ENCODE measurements at places on chromosomes 12 and 14.
A peak's percentile ranks its signal among the peaks of the same experiment; 100 is the strongest.

DNA sequence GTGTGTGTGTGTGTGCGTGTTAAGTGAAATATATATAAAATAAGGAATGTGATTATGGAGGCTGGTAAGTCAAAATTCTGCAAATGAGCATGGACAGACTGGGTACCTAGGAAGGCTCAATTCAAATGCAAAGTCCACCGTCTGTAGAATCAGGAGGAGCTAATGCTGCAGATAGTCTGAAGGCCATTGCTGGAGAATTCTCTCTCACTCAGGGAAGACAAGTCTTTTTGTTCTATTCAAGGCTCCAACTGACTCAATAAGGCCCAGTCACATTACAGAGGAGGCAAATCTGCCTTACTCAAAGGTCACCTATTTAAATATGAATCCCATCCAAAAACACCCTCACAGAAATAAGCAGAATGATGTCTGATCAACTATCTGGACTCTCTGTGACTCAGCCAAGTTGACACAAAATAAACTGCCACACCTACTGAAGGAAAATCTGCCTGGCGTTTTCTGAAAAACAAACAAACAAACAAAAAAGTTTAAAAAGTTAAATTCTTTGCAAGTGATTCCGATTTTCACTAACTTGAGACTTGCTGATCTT is 684 bp upstream of the KLRF2 start:
- no peak for DNase-seq

DNA sequence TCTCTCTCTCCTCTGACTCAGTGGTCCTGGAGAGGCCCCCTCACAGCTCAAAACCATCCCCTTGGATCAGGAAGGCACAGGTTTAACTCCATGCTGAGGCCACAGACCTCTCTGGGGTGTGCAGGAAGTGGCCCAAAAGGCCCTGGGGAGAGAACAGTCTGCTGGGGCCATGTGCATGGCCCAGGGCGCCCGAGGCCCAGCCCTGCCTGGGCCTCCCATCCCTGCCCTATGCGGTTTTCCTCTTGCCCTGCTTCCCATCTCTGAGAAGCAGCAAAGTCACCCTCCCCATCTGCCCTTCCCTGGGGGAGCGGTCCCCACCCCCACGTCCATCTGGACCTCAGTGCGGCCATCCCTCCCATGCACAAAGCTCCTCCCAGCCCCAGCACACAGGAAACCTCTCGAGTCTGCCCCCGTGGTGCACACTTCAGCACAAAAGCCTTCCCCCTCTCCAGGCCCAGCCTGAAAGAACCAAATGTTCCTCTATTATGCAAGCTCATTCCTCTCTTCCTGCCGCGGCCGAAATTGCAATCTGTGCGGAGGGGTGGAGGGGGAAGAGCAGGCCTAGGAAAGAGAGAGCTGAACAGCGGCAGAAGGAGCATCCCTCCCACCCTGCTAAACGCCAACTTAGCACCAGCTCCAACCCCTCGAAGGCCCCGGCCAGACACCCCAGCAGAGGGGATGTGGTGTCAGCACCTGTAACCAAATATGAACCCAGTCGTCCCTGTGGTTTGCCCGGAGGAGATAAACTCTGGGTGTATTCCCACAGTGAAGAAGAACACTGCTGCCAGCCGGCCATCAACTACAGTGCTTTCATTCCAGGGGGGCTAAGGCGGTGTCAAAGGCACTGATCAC is 108.5 kb downstream of the SCARB1 start:
- DNase-seq, result peak; percentile 71

GRCh38 chr14:20195911-20196310 is 5.2 kb downstream of the OR11G2 start:
- no peak for DNase-seq

- DNase-seq, result no peak
Observed at GRCh38 chr12:1357711-1358110, 236.7 kb downstream of the FBXL14 start.

DNA sequence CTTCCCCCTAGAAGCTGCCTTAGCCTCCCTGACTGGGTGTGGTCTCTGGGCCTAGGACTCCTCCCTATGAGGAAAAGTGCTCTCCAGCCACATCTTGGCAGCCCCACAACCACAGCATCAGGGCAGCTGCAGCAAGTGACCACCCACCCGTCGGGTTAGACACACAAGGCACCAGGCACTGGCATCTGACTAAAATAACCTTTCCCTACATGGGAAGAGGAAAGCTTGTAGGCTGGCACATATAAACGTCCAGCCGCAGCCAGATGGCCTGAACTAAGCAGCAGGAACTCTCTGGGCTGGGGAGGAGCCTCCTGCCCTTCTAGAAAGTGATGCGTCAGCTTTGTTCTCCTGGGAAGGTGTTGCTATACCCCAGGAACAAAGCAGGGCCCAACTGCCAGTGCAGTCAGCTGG is 328.7 kb downstream of the DPF3 start:
- DNase-seq, result no peak

- peak; percentile 87 for DNase-seq
Observed at GRCh38 chr14:88323523-88324199, 592 bp upstream of the KCNK10 start.

DNA sequence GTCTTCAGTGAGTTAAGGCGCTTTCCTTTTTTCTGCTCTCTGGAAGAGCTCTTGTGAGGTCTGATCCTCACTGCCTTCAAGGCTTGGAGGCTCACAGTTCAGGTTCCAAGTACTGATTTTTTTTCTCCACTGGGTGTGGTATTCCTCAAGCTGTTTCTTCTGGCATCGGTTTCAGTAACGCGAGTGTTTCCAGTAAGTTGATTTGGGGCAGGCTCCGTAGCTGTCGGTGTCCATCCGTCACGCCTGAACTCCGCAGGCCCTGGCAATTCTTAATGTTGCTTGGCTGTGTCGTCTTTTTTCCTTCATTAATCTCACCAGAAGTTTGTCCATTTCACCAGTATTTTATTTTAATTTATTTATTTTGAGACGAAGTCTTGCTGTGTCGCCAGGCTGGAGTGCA is 30.6 kb downstream of the LRCOL1 start:
- no peak for DNase-seq

DNA sequence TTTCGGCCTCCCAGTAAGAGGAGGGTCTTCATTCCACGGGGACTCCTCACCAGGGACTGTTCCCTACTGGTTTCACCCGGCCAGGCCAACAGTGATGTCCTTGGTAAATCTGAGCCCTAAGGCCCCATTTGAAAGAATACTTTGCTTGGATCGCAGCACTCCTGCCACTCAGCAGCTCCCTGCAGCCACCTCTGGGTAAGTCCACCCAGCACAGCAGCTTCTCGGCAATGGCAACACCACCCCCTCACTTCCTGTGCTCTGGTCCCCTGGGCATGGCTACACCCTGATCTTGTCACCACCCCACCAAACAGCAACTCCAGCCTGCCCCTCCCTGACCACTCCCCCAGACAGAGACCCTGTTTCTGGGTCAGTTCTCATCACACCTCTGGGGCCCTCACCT is 100.3 kb downstream of the SETD3 start:
- DNase-seq, result no peak

All from neural progenitor cell (in vitro differentiated cells).